ENCODE measurements at places on chromosomes 7 and 10.
A peak's percentile ranks its signal among the peaks of the same experiment; 100 is the strongest.

GRCh38 chr10:103541616-103542015 is 48.1 kb downstream of the NEURL1 start:
- DNase-seq = no peak

DNA sequence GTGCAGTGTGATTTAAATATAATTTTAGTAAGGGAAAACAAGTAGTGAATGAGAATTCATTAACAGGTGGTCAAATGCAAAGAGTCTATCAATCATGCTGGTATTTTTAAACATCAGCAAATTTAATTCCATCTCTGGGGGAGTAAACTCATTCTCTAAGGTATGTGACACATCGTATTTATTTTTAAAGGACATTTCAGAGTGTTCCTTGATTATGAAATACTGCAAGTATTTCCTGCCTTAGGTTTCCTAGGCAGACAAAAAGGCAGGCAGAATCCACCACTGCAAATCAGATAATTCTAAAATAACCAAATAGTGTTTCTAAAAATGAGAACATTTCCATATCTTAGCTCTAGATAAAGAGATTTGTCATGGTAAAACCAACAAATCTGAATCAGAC is 193.8 kb downstream of the LRRTM3 start:
- no peak for DNase-seq

GRCh38 chr7:47271749-47272148 is 310.2 kb downstream of the TNS3 start:
- DNase-seq = no peak

GRCh38 chr10:21732067-21732772 is 198.2 kb downstream of the MLLT10 start:
- peak; percentile 88 for DNase-seq

- peak; percentile 38 for DNase-seq
Observed at GRCh38 chr7:12423997-12424745, 20.5 kb upstream of the VWDE start.

GRCh38 chr7:101635484-101635883 is 6.4 kb upstream of the MYL10 start:
- no peak for DNase-seq

- DNase-seq = peak; percentile 16
Observed at GRCh38 chr10:91198781-91199180, 21.7 kb upstream of the PCGF5 start.

DNA sequence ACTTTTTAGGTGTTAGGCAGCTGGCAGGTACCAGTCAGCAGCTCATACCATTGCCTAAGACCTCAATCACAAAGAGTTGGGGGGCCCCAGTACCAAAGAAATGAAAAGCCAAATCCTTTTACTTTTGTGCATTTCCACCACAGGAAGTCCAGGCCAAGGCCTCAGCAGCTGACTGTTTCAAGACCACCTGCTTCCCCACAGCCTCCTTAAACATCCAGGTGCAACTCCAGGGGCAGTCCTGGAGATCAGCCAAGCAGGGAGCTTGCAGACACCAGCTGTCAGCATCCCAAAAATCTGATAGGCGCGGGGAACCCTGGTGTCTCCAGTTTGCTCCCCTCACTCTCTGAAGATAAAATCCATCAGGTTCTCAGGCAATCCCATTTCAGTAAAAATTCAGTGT is 91.5 kb upstream of the EFCAB10 start:
- DNase-seq = no peak

GRCh38 chr10:49281461-49281860 is 17.5 kb upstream of the C10orf71 start:
- no peak for DNase-seq

GRCh38 chr10:28214219-28214618 is 88.6 kb downstream of the MPP7 start:
- no peak for DNase-seq

DNA sequence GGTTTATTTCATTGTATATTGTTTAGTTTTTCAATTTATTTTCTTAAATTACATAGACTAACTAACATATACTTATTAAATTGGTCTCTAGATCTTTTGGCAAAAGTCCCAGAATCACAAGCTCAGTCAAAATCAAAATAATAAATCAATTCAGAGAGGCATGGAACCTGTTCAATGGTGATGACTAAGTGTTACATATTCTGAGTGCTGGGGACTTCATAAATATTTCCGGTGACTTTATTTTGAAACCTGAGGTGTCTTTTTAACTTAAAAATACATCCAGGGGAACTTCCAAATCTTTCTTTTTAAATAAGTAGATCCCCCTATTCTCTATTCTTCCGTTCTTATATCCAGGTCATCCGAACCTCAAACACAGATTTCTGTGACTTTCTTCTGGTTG is 89.6 kb upstream of the ZNF804B start:
- no peak for DNase-seq

GRCh38 chr10:44922021-44922420 is 10.9 kb downstream of the TMEM72 start:
- no peak for DNase-seq

- DNase-seq = no peak
Observed at GRCh38 chr10:75095631-75096030, 15.8 kb upstream of the SAMD8 start.

GRCh38 chr10:51314481-51314880 is 240.2 kb downstream of the PRKG1 start:
- DNase-seq = peak; percentile 53

- peak; percentile 62 for DNase-seq
Observed at GRCh38 chr10:15585303-15585715, 134.4 kb downstream of the ITGA8 start.

DNA sequence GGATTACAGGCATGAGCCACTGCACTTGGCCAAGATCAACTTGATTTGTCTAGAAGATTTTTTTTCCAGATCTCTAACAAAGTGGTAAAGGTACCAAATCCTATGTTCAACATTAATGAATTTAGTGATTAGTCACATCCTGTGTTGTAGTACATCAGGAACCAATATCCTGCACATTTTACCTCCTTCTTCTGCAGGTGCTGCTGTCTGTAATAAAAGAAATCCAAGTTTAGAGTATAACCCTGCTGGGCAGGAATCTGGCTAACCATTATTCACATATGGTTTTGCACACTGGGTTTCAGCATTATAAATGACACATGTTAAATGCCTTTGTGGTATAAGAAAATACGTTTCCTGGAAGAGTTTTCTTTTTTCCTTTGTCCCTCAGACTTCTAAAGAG is 10.8 kb downstream of the PARD3 start:
- DNase-seq = peak; percentile 61

DNA sequence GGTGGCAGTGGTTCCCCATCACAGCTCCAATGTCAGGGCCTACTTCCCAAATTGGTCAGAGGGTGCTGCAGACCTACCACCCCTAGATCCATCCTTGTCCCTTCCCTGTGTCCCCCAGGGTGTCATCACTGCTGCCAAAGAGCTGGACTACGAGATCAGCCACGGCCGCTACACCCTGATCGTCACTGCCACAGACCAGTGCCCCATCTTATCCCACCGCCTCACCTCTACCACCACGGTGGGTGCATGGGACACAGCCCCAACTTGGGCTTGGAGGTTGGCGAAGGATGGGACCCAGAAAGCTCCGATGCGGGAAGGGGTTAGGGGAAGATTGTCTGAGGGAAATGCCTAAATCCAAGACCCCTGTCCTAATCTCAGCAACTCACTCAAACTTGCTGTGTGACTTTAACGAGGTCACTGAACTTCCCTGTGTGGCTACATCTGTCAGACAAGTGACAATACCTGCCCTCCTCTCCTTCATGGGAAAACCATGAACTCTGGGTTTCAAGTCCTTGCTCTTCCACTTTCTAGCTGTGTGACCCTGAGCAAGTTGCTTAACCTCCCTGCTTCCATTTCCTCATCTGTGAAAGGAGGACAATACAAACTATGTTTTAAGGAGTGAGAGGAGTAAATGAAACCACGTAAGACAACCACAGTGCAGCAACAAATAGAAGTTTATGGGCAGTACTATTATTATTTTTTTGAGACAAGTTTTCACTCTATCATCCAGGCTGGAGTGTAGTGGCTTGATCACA is 4.9 kb upstream of the VSIR start:
- DNase-seq = no peak

- peak; percentile 65 for DNase-seq
Observed at GRCh38 chr7:98619450-98620321, 2.6 kb downstream of the NPTX2 start.

DNA sequence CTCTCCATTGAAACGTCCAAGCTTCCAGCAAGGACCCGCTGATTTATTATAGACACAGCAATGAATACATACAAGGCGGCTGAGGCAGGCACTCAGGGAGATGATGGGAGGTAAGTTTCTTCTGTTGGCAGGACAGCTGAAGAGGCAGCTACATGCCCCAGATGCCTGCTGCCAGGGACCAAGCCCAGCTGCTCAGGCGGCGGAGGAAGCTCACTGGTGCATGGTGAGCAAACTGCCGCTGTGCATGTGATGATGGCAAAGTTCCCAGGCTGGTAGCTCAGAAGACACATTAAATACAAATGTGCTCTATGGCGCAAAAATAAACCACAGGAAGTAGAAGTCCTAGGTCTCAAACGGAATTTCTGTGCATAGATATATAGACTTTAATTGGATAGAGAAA is 2.3 kb downstream of the DNTT start:
- DNase-seq = no peak

Measured in fibroblast of lung (primary cell).